CD4-positive, alpha-beta memory T cell (primary cell): ENCODE measurements at places on chromosomes 11 and 22.

- DNase-seq: no peak
Measured at GRCh38 chr11:78244546-78245255, 56.0 kb downstream of the USP35 start.

- DNase-seq: peak; percentile 35
Measured at GRCh38 chr11:64753380-64754123, 6.2 kb downstream of the PYGM start.

GRCh38 chr11:73651661-73652045, 5.3 kb downstream of the PLEKHB1 start:
- no peak for DNase-seq

- no peak for DNase-seq
Measured at GRCh38 chr11:119496469-119496868, 73.5 kb upstream of the THY1 start.
